ENCODE measurements at places on chromosomes 7 and 10.

DNA sequence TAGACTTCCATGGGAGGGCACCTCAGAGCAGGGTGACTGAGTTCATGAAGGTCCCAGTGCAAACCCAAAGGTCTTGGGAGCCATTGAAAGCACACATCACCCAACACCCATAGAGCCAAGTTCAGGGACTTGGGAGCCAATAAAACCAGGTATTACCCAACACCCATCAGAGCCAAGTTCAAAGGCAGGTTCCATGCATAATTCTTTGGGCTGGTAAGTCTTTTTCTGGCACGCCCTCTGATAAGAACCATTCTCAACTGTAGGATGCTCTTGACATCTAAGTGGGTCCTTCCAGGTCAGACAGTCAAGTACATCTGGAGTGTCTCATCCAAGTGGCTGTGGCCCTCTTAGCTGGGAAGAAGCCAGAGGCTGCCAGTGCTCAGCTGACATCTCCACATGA is 63.2 kb downstream of the EBF3 start:
- H3K36me3 ChIP-seq: no peaks in the 10 kb centered on the region
- no peaks in the 10 kb centered on the region for H3K4me1 ChIP-seq
- no peak overlapping the region for H3K4me3 ChIP-seq
- H3K27ac ChIP-seq: no peak overlapping the region
- H3K27me3 ChIP-seq: peaks cover 23% of the 10 kb centered on the region
- DNase-seq: no peak

DNA sequence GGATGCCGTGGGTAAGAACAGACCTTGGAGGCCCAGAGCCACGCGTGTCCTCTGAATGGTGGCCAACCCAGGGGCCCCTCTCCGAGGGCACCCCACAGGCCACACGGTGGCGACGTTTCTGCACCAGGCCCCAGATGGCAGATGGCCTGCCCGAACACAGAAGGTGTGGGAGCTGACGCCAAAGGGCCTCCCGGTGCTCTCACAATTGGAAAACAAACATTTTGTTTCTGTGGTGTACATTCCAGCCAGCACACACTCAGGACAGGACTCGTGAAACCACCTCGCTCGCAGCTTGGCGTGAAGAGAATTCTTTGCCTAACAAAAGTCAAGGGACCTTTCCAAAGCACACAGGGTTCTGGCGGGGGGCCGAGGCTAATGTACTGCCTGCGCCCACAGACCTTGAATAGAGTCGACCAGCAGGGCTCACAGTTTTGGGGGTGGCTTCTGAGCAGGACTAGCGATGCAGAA is 112.1 kb downstream of the FAM53B start:
- H3K27me3 ChIP-seq: no peaks in the 10 kb centered on the region
- no peak overlapping the region for H3K4me3 ChIP-seq
- peak; percentile 53 for DNase-seq
- H3K36me3 ChIP-seq: peaks cover 16% of the 10 kb centered on the region
- peaks cover 74% of the 10 kb centered on the region for H3K4me1 ChIP-seq

- no peaks in the 10 kb centered on the region for H3K36me3 ChIP-seq
- no peak for DNase-seq
These were observed 46.1 kb upstream of the ZMIZ1 start for GRCh38 chr10:79022565-79023230.

DNA sequence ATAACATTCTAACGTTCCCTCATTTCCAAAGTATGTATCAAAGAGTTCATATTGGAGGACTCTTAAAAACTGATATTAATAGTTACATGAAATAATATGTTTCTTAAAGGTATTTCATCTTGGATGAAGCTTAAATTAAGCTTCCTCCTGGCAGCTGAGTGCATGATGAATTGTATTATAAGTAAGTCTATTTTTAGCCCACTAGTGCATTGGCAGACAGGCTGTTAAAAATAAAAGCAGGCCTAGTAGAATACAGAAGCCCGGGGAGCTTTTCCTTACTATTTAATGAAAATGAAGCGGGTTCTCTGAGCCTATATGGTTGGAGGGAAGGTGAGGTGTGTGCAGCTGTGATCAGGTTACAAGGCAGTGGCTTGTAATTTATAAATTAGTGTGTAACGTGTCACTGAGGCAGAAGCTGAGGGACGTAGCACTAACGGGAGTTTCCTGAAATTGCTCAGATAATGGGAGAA is 130.7 kb upstream of the KMT2E start:
- no peak for DNase-seq
- no peaks in the 10 kb centered on the region for H3K36me3 ChIP-seq
- H3K27me3 ChIP-seq: no peaks in the 10 kb centered on the region

GRCh38 chr10:117731121-117731791 is 188.7 kb downstream of the EMX2 start:
- peaks cover 31% of the 10 kb centered on the region for H3K27me3 ChIP-seq
- H3K27ac ChIP-seq: no peak overlapping the region
- H3K36me3 ChIP-seq: no peaks in the 10 kb centered on the region
- no peaks in the 10 kb centered on the region for H3K4me1 ChIP-seq
- no peak for DNase-seq

- no peak overlapping the region for H3K27ac ChIP-seq
- no peaks in the 10 kb centered on the region for H3K27me3 ChIP-seq
- H3K4me3 ChIP-seq: no peak overlapping the region
- H3K4me1 ChIP-seq: no peaks in the 10 kb centered on the region
These were observed 126.1 kb upstream of the GRB10 start for GRCh38 chr7:50908628-50909290.

DNA sequence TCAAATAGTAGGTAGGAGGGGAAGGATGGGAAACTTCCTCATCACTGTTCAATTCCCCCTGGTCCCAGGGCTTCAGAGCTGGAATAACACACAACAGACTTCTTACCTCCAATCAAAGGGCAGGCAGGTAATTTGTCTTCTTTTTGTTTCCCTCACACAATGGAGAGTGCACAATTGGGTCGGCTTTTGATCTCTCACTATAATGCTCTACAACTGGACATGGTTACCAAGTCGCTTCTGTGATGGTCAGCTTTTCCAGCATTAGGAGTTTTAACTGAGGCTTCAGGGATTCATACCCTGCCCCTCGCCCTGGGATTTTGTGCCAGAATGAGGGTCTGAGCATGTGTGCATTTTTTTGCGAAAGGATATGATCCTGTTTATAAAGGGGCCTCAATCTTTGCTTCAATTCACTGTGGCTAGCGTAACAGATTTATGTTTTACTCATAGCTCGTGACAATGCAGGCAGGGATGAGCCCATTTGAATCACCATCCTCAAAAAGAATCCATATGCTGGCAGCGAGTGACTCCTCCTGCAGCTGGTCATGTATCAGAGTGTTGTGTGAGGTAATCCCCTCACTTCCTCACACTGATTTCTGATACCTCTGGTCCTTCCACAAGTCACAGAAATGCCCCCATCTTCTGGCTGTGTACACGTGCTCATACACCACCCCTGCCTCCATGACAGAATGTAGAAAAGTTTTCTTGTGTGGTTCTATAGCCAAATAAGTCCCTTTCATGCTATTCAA is 189.6 kb downstream of the CTTNBP2 start:
- no peaks in the 10 kb centered on the region for H3K4me1 ChIP-seq
- no peak overlapping the region for H3K27ac ChIP-seq
- no peak for DNase-seq

DNA sequence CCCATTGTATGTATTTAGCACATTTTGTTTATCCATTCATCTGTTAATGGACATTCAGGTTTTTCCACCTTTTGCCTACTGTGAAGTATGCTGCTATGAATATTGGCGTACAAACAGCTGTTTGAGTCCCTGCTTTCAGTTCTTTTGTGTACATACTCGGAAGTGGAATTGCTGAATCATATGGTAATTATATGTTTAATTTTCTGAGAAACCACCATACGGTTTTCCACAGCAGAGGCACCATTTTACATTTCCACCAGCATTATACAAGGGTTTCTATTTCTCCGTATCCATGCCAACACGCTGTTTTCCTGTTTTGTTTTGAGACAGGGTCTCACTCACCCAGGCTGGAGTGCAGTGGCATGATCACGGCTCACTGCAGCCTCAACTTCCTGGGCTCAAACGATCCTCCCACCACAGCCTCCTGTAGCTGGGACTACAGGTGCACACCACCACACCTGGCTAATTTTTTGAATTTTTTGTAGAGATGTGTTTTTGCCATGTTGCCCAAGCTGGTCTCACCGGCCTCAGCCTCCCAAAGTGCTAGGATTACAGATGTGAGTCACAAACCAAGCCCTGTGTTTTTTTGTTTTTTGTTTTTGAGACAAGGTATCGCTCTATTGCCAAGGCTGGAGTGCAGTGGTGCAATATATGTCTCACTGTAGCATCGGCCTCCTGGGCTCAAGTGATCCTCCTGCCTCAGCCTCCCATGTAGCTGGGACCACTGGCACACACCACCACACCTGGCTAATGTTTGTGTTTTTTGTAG is 22.1 kb upstream of the FBXW4 start:
- DNase-seq: no peak
- H3K27me3 ChIP-seq: no peaks in the 10 kb centered on the region
- no peaks in the 10 kb centered on the region for H3K36me3 ChIP-seq
- H3K27ac ChIP-seq: no peak overlapping the region
- no peak overlapping the region for H3K4me3 ChIP-seq

GRCh38 chr7:4185721-4186512 is 496.2 kb upstream of the FOXK1 start:
- DNase-seq: no peak
- H3K36me3 ChIP-seq: no peaks in the 10 kb centered on the region
- no peak overlapping the region for H3K4me3 ChIP-seq
- no peak overlapping the region for H3K27ac ChIP-seq

- peaks cover 29% of the 10 kb centered on the region for H3K4me1 ChIP-seq
- H3K36me3 ChIP-seq: no peaks in the 10 kb centered on the region
- no peak overlapping the region for H3K4me3 ChIP-seq
- no peak for DNase-seq
- no peaks in the 10 kb centered on the region for H3K27me3 ChIP-seq
- no peak overlapping the region for H3K27ac ChIP-seq
These were observed 8.4 kb downstream of the OSBPL3 start for GRCh38 chr7:24971333-24972165.

DNA sequence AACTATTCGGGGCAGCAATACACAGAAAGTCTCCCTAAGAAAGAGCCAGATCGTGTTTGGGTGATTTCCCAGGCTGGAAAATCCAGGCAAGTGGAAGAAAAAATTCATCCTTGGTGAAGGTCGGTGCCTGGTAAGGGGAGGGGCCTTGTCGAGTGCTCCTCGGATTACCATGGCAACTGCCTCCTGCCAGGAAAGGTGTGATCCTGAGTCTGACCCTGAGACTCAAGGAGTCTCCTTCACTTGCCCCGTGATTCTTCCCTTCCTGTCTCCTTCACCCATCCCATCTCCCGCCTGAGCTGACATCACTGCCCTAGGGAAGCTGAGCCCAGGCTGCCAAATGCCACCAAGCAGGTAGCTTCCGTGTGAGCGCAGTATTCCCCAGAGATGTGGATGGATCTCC is 112.2 kb downstream of the MYL10 start:
- no peaks in the 10 kb centered on the region for H3K27me3 ChIP-seq
- H3K27ac ChIP-seq: no peak overlapping the region
- DNase-seq: no peak
- H3K36me3 ChIP-seq: no peaks in the 10 kb centered on the region

- H3K4me1 ChIP-seq: no peaks in the 10 kb centered on the region
- H3K27me3 ChIP-seq: peaks cover 41% of the 10 kb centered on the region
- no peaks in the 10 kb centered on the region for H3K36me3 ChIP-seq
- H3K27ac ChIP-seq: no peak overlapping the region
- DNase-seq: no peak
- H3K4me3 ChIP-seq: no peak overlapping the region
These were observed 27.9 kb downstream of the KAZALD1 start for GRCh38 chr10:101089520-101090299.

GRCh38 chr10:71575934-71576801 is 143.4 kb downstream of the C10orf105 start:
- H3K27me3 ChIP-seq: no peaks in the 10 kb centered on the region
- no peak for DNase-seq
- H3K4me3 ChIP-seq: no peak overlapping the region

DNA sequence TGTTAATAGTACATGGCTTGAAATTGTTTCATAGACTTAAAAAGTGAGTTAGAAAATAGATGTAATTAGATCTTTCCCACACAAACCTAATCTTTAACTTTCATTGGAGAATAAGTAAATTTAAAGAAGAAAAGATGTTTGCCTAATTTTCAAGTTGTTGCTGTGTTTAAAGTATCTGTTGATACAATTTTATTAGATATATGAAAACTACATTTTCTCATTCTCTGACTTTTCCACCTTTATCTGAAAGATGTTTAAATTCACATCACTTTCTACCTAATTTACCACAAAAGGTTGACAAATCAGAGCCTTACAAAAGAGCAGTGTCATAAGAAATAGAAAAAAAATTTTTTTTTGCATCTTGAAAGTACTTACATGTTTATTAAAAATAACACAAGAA is 45.8 kb downstream of the SHOC2 start:
- no peak for DNase-seq
- no peak overlapping the region for H3K27ac ChIP-seq
- H3K27me3 ChIP-seq: no peaks in the 10 kb centered on the region

DNA sequence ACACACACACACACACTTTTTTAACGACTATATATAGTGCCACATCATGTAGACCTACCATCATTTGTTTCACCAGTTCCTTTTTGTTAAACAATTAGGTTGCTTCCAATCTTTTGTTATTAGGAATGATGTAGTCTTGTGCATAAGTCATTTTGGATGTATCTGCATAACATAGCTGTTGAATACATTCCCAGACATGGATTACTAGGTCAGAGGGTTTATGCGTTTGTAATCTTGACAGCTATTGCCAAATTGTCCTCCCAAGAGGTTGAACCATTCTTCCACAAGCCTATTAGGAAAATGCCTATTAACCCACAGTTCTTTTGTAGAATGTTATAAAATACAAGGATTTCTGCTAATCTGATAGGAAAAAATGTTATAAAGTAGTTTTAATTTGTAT is 87.3 kb downstream of the PALS2 start:
- DNase-seq: no peak
- no peaks in the 10 kb centered on the region for H3K27me3 ChIP-seq
- H3K4me3 ChIP-seq: no peak overlapping the region
- H3K4me1 ChIP-seq: no peaks in the 10 kb centered on the region
- H3K27ac ChIP-seq: no peak overlapping the region
- H3K36me3 ChIP-seq: no peaks in the 10 kb centered on the region

DNA sequence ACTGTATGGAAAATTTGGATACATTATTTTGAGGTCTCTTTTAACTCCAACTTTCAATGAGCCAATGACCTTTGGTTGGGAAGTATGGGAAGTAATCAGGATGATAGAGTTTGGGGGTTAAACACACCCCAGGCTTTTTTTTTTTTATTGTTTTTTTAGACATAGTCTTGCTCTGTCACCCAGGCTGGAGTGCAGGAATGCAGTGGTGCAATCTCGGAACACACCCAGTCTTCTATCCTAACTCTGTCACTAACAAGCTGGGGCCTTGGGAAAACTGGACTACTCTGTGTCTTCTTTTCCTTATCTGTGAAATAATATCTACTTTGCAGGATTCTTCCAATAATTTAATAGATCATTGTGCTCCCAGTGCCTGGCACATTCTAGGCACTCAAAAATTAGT is 37.6 kb upstream of the AGBL3 start:
- H3K27me3 ChIP-seq: no peaks in the 10 kb centered on the region
- H3K27ac ChIP-seq: no peak overlapping the region
- no peaks in the 10 kb centered on the region for H3K4me1 ChIP-seq
- H3K4me3 ChIP-seq: no peak overlapping the region
- no peaks in the 10 kb centered on the region for H3K36me3 ChIP-seq
- no peak for DNase-seq
